Renal cortical epithelial cell (primary cell): ENCODE measurements at places on chromosomes 6 and 20.

- DNase-seq = no peak
Measured at GRCh38 chr20:51554538-51555165, 12.1 kb upstream of the NFATC2 start.

DNA sequence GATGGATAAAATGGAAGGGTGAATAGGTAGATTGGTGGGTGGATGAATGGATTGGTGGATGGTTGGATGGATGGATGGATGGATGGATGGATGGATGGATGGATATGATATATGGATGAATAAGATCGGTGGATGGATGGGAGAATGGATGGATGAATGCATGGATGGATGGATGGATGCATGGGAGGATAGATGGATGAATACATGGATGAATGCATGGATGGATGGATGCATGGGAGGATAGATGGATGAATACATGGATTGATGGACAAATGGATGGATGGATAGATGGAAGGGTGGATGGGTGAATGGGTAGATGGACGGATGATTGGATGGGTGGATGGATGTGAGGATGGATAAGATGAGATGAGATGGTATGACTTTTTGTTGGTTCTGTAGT is 95.7 kb upstream of the DUSP22 start:
- DNase-seq = no peak

DNA sequence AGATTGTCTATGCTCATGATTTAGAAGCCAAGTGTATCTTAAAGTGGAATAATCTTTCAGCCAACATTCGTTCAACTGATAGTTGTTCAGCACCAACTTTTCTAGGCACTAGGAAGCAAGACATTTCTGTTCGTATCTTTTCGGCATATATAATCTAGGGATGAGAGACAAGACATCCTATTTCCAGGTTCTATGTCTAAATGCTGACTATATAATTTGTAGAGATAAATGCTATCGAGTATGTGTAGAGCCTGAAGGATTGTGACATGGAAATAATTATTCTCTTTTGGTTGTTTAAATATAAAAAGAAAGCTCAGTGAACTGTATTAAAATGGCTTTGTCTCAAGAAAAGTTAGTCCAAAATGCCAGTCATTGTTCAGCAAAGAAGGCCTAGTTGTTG is 371.6 kb downstream of the DOK5 start:
- DNase-seq = no peak

GRCh38 chr6:40551966-40552505 is 35.1 kb downstream of the LRFN2 start:
- DNase-seq = no peak

DNA sequence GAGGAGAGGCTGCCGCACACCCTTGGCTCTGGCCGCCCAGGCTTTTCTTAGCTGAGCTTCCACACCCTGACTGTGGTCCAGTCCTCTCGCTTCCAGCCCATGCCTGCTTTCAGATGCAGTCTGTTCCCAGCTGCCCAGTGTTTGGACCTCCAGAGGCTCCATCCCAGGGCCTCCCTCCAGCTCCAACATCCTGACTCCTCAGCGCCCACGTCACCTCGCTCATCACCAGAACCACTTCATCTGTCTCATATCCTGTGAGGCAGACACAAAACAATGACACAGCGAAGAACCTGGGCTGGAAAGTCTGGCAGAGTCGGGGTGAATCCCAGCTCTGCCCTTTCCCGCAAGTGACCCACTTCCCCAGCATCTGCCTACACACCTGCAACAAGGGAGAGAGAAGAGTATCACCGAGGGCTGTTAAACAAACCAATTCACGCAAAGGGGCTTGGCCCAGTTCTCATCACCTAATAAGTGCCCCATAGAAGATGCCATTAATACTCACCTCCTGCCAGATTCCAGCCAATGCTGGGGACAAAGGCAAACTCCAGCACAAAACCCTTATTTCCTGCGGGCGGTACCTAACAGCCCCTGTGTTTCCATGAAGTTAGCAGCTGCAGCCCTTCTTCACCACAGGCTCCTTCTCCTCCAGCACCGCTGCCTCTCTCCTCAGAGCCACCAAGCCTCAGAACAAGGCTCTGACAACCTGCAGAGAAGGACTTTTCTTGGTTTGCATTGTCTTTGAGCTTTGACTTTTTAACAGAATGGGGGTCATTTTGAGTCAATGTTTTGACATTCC is 133.4 kb upstream of the CDH4 start:
- DNase-seq = peak; percentile 61

- DNase-seq = no peak
Measured at GRCh38 chr6:81842254-81842653, 89.8 kb upstream of the TENT5A start.

- peak; percentile 34 for DNase-seq
Measured at GRCh38 chr6:152952045-152952444, 30.8 kb downstream of the FBXO5 start.

DNA sequence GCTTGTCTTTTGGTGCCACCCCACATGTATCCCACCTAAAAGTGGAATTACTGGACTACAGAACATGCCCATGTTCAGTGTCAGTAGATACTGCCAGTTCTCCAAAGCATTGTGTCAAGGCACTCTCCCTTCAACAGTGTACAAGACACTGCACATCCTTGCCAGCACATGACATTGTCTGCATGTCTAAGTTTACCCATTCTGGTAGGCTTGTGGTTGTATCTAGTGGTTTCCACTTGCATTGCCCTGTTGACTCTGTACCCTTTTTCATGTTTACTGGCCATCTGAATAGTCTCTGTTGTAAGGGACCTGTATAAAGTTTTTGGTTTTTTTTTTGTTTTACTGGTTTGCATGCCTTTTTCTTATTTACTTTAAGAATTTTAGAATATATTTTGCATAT is 222.4 kb upstream of the CNR1 start:
- no peak for DNase-seq

DNA sequence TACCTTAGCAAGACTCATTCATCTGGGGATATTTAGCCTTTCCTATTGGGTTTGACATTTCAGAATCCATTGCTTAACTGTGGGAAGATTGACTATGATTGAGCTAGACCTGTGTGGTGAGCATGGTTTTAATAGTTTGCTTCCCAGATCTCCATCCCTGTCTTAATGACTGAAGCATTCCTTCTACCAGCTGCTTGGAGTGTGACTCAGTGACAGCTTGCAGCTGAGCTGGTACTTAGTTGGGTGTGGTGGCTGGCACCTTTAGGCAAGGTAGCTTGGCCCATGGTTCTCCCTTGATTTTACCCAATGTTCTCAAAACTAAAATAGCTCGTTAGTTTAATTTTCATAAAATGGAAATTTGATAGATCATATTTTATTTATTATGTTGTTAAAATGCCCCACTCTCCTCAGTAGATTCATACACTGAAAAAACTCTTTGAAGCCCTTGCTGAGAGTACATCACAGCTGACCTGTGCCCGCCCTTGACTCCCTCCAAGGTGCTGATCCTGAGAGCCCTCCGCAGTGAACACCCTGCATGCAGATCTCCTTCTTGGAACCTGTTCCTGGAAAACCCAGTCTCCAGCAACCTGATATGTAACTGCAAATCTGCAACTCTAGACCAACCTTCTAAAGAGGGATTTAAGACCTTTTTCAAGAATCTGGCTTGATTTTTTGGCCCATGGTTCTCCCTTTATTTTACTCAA is 19.1 kb downstream of the DOK5 start:
- DNase-seq = peak; percentile 25

DNA sequence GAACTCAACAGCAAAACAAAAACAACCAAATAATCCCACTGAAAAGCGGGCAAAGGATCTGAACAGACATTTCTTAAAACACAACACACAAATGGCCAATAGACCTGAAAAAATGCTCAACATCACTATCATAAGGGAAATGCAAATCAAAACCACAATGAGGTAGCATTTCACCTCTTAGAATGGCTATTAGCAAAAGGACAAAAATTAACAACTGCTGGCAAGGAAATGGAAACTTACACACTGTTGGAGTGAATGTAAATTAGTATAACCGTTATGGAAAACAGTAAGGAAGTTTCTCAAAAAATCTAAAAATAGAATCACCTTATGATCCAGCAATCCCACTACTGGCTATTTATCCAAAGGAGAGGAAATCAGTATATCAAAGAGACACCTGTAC is 20.9 kb downstream of the FAM8A1 start:
- DNase-seq = peak; percentile 51

DNA sequence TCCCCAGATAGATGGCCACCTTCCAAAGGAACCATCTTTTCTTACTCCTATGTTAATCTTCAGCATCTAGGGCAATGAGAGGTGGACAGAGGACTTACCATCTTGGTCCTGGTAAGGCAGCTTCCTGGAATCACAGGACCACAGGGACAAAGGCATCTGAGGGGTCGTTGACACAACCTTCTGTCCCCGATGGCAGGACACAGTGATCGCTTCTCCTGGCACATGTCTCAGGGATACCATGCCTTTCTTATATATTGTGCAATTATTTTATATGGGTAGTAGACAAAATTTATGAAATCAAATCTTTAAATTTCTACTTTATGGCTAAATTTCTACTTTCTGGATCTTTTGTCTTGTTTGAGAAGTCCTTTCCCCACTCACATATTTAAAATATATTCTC is 20.1 kb downstream of the SERPINB1 start:
- no peak for DNase-seq

DNA sequence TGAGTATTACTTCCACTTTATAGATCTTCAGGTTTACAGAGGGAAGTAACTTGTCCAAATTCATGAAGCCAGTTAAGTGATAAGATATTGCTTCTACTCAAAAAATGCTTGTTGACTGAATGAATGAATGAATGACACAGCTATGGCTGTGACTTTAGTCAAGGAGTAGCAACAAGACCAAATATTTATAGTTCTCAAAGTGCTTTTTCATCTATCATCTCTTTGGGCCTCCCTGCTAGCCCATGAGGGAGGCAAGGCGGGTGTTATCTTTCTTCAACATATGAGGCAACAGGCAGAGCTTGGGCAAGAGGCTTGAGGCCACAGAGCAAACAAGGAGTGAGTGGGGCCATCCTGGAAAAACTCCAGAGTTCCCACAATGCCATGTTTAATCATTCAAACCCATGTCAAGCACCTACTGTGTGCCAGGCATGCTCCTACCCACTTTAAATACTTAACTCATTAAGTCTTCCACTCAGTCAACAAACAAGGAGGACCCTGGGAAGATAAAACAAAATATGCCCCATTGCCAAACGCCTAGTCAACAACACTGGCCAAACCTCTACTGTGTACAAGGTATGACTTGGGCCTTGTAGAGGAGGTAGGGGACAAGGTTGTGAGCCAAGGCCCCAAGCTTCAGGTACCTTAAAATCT is 15.9 kb downstream of the BCL2L1 start:
- no peak for DNase-seq

GRCh38 chr6:138948546-138949179 is 39.4 kb downstream of the REPS1 start:
- peak; percentile 44 for DNase-seq

GRCh38 chr20:14454296-14454695 is 116.9 kb upstream of the FLRT3 start:
- peak; percentile 65 for DNase-seq

DNA sequence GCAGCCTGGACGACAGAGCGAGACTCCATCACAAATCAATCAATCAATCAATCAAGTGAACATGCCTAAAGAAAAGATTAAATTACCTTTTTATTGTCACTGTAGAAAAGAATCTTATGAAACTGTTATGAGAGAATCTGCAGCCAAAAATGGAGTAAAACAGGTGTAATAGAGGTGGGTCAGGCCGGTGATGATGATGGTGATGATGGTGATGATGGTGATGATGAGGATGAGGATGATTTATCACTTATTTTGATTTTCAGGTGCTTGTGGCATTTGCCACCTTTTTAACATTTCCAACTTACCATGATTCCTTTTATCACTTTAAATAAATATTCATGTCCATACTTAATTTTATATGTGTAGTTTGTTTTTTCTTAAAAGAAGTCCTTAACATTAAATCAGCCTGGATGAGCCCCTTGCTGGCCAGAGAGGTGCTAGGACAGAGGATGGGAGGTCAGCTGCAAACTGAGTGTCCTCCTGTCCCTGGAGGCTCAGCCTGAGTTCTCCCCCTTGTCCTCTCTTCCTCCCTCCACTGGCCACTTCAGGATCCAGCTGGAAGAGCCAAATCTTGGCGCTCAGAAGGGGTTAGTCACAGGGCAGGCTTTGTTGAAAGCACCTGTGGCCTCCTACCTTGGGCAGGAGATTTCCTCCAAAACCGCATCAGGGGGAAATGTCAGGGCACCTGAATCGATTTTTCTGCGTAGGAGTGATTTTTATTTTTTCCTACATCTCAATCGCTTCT is 32.6 kb downstream of the SLC2A10 start:
- DNase-seq = no peak

GRCh38 chr20:22071841-22072240 is 366.4 kb downstream of the PAX1 start:
- no peak for DNase-seq

DNA sequence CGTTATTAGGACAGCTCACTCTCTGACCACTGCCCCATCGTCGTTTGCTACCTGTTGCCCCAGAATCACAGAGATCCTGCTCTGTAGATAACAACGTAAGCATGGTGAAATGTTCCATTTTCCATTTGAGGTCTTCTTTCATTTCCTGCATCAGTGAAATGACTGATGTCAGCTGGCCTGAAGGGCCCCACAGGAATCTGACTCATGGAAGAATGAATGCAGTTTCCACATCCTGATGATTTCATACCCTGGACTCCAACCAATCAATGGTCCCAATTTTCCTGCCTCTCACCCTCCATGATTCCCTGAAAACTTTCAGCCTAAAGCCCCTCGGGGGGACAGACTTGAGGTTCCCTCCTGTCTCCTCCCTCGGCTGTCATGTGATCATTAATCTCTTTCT is 394.4 kb upstream of the CDH4 start:
- DNase-seq = peak; percentile 14

- peak; percentile 34 for DNase-seq
Measured at GRCh38 chr6:117483645-117484016, 1.2 kb downstream of the DCBLD1 start.

- no peak for DNase-seq
Measured at GRCh38 chr20:15917283-15917682, 656.0 kb downstream of the KIF16B start.

DNA sequence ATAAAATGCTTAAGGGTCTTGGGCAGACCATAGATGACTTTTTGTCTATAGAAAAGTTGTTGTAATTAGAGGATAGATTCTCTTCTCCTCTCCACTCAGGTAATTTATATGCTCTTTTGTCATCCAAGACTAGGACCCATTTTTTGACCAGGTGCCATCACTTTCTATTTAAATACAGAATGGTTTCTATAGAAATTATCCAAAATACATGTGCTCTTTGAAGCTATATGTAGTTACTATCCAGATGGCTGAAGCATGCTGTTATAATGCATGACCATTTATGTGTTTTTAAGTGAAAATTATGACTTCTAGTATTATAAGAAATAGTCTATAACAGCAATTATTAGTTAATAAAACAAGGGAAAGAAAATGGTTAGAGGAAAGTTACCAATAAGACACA is 3.0 kb upstream of the MLIP start:
- no peak for DNase-seq

- no peak for DNase-seq
Measured at GRCh38 chr6:159615918-159616317, 77.1 kb downstream of the SOD2 start.

GRCh38 chr20:21702553-21703470 is 2.7 kb upstream of the PAX1 start:
- no peak for DNase-seq

GRCh38 chr6:9002833-9003232 is 567.5 kb upstream of the SLC35B3 start:
- no peak for DNase-seq

GRCh38 chr6:113122060-113122459 is 735.1 kb upstream of the MARCKS start:
- DNase-seq = peak; percentile 99

- no peak for DNase-seq
Measured at GRCh38 chr6:109453594-109454495, 1.7 kb downstream of the MICAL1 start.
